Endodermal cell (in vitro differentiated cells): ENCODE measurements at places on chromosomes 16 and 17. TPM values are rescaled to one million over a fixed set of nuclear protein-coding genes. Genes with fewer than 3 reads are reported as not detected.

The EPN2 gene
- 46.0 to 69.8 TPM (median 57.6 TPM) in 3 replicates for total RNA-seq

The WNK4 gene
- total RNA-seq, result 1.0 to 2.1 TPM (median 2.0 TPM) in 3 replicates

The LGALS9B gene
- not detected in 2 replicates for total RNA-seq

The TAC4 gene
- 3.2 to 5.0 TPM (median 3.9 TPM) in 3 replicates for total RNA-seq

The OTOP3 gene
- total RNA-seq, result not detected in 2 replicates

The KAT8 gene
- 50.7 and 51.0 TPM in 2 replicates for total RNA-seq

The SLC5A11 gene
- 0.29 TPM in 1 of 2 replicates, not detected in the other for total RNA-seq

The NEUROD2 gene
- total RNA-seq, result not detected in 2 replicates

The LMF1 gene
- total RNA-seq, result 13.6 to 17.2 TPM (median 15.1 TPM) in 3 replicates

The INCA1 gene
- 0.99 and 1.6 TPM in 2 replicates for total RNA-seq

The NT5M gene
- total RNA-seq, result 11.5 to 15.7 TPM (median 11.8 TPM) in 3 replicates

The IRX3 gene
- total RNA-seq, result 16.4 and 17.3 TPM in 2 replicates

The TGFB1I1 gene
- total RNA-seq, result 5.6 to 7.6 TPM (median 7.5 TPM) in 3 replicates

The CHRNE gene
- 1.2 and 1.3 TPM in 2 replicates for total RNA-seq

The SLC26A11 gene
- total RNA-seq, result 48.2 to 54.5 TPM (median 49.1 TPM) in 3 replicates

The EME1 gene
- 21.5 to 30.5 TPM (median 26.8 TPM) in 3 replicates for total RNA-seq

The CPNE7 gene
- total RNA-seq, result 1.7 and 2.1 TPM in 2 replicates

The ZP2 gene
- total RNA-seq, result not detected in 2 replicates

The SLC16A6 gene
- 0.07 and 0.18 TPM in 2 replicates for total RNA-seq

The RNF40 gene
- 64.4 to 96.9 TPM (median 88.4 TPM) in 3 replicates for total RNA-seq

The PHLPP2 gene
- 8.9 to 14.0 TPM (median 12.8 TPM) in 3 replicates for total RNA-seq

The CACNG4 gene
- total RNA-seq, result 0.14 to 0.25 TPM (median 0.22 TPM) in 3 replicates

The MPV17L gene
- 2.9 and 3.1 TPM in 2 replicates for total RNA-seq

The NR1D1 gene
- total RNA-seq, result 2.6 and 3.0 TPM in 2 replicates

The NAGS gene
- total RNA-seq, result 1.2 and 1.4 TPM in 2 replicates

The NPIPA3 gene
- 0.70 and 3.5 TPM in 2 replicates for total RNA-seq

The KRT31 gene
- not detected in 3 replicates for total RNA-seq

The ZNF213 gene
- 5.1 and 5.5 TPM in 2 replicates for total RNA-seq

The KCNG4 gene
- total RNA-seq, result not detected in 2 replicates

The CLDN9 gene
- 0.18 and 0.34 TPM in 2 replicates for total RNA-seq

The GJD3 gene
- total RNA-seq, result not detected in 2 replicates

The NPIPB6 gene
- 3.4 and 3.5 TPM in 2 replicates for total RNA-seq

The ICAM2 gene
- total RNA-seq, result 0.75 TPM in 2 replicates

The KRT33A gene
- total RNA-seq, result not detected in 2 replicates
